ENCODE measurements at places on chromosomes 3 and 15.
A peak's percentile ranks its signal among the peaks of the same experiment; 100 is the strongest.

GRCh38 chr15:65632780-65633375 is 11.1 kb downstream of the SLC24A1 start:
- DNase-seq = no peak
- H3K27ac ChIP-seq = no peak overlapping the region
- H3K36me3 ChIP-seq = no peaks in the 10 kb centered on the region
- H3K27me3 ChIP-seq = no peaks in the 10 kb centered on the region
- no peak overlapping the region for H3K4me3 ChIP-seq

DNA sequence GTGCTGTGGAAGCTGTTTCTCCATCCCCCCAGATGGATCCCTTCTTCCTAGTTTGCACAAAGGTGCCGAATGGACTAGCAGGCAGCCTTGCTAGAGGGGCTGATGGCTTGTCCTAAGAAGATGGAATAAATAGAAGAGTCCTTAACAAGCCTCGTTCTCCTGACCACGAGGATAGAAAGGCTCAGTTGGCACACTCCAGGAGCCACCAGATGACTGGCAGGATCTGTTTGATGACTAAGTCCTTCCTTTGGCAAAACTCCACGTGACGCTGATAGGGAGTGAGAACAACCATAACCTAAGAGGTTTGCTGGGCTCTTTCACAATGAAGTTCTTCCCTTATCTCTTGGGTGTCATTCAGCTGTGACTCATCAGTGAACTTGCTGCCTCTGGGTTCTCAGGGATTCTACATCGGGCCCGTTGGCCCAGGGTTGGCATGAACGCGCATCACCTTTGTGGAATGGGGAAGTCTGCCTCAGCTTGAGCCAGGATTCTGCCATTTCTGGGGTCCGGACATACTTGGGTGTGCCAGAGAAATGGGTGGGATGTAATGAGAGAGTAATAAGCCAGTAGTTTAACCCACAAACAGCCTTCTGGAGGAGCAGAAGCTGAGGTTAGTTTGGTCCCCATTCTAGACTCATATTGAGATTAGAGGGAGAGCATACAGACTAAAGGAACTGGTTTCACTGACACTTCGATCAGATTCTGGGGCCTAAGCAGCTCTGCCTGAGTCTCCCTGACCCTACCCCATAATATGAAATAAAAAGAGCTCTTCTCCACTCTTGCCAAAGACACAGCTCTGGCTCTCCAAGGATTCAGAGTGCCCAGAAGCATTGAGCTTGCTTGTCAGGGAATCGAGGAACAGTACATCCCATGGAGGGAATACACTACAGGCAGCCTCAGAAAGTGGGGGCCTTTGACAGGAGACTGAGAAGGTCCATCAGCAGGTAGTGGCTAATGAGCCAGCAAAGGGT is 2.0 kb upstream of the MELTF start:
- H3K36me3 ChIP-seq = no peaks in the 10 kb centered on the region
- H3K4me1 ChIP-seq = no peaks in the 10 kb centered on the region
- DNase-seq = no peak

- no peak overlapping the region for H3K4me3 ChIP-seq
- H3K4me1 ChIP-seq = no peaks in the 10 kb centered on the region
- H3K27me3 ChIP-seq = no peaks in the 10 kb centered on the region
- H3K27ac ChIP-seq = no peak overlapping the region
- DNase-seq = no peak
Observed at GRCh38 chr3:188133219-188133618, 20.7 kb upstream of the LPP start.

DNA sequence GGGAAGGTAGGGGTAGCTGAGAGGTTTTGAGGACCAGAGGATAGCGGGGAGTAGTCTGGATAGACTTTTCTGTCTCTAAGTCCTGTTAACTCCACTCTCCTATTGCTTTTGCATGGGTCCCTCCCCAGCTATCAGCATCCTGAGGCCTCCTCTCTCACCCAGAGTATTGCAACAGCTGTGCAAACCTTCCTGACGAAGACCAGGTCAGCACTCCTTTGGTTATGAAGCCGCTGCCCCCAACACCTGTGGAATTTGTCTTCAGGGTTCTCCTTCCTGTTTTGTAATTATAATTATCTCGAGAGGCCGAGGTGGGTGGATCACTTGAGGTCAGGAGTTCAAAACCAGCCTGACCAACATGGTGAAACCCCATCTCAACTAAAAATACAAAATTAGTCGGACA is 24.8 kb downstream of the TYRO3 start:
- no peak for DNase-seq
- H3K4me1 ChIP-seq = peaks cover 8% of the 10 kb centered on the region

- H3K4me1 ChIP-seq = no peaks in the 10 kb centered on the region
- peaks cover 4% of the 10 kb centered on the region for H3K27me3 ChIP-seq
- H3K27ac ChIP-seq = no peak overlapping the region
- DNase-seq = no peak
- H3K36me3 ChIP-seq = no peaks in the 10 kb centered on the region
Observed at GRCh38 chr3:128503751-128504532, 10.9 kb upstream of the GATA2 start.

DNA sequence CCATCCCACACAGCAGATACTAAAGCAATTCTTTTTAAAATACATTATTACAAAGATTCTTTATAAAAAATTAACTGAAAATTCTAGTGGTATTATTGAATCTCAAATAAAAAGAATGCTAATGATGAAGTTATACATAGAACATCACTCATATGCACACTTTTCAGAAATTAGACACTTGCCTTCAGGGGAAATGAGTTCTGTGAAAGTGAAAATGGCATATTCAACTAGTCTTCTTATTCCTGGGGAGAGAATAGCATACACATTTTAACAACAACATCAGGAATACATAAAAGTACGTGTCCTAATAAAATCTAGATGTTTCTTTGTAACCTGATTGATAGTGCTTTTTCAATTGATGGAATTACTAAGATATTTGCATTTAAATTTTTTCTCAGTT is 36.8 kb upstream of the DHX36 start:
- H3K27ac ChIP-seq = no peak overlapping the region
- H3K4me3 ChIP-seq = no peak overlapping the region
- DNase-seq = no peak
- H3K36me3 ChIP-seq = no peaks in the 10 kb centered on the region
- no peaks in the 10 kb centered on the region for H3K27me3 ChIP-seq

DNA sequence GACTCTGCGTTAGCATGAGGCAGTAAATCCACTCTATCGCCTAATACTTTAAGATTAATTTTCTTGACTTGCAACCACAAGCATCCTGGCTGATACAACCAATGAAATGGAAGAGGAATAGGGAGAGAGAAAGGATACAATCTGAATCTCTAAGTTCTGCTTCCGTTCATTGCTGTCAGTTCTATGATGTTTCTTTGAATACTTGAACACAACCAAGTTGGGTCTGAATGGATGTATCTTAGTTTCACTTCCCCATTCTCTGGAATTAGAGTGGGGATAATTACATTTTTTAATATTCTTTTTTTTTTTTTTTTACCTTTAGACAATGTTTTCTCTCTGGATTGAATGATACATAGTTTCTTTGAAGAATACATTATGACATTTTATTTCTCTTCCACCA is 22.9 kb downstream of the PDE8A start:
- H3K36me3 ChIP-seq = no peaks in the 10 kb centered on the region
- DNase-seq = no peak
- H3K27me3 ChIP-seq = no peaks in the 10 kb centered on the region
- no peak overlapping the region for H3K4me3 ChIP-seq
- peaks cover 7% of the 10 kb centered on the region for H3K4me1 ChIP-seq

DNA sequence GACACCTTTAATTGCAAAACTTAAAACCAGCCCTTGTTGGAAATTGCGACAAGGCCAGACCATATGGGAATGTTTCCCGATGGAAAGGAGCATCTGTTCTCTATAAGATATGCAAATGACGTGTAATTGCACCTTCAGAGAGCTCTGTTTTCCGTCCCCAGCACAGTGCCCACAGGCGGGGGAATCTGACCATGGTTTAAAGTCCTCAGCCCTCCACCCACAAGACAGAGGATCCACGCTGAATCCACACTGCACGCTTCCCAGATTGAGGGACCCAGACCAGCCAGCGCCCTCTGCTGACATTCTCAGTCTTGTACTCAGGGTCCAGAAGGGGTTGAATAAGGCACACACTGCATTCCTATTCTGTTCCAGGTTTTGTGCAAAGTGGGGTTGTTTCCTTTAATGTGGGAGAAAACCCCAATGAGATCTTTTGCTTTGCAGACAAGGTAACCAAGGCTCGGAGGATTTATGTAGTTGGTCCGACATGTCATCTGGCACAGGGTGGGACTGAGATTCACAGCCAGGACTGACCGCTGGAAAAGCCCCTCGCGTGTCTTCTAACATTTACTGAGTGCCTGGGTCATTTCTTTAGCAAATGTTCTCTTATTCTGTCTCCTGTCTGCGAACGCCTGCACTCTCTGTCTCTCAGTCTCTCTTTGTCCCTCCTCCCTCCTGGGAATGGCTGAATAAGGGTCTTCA is 36.8 kb upstream of the KLHL25 start:
- no peak overlapping the region for H3K27ac ChIP-seq
- no peak for DNase-seq
- no peaks in the 10 kb centered on the region for H3K4me1 ChIP-seq
- no peak overlapping the region for H3K4me3 ChIP-seq
- no peaks in the 10 kb centered on the region for H3K27me3 ChIP-seq
- H3K36me3 ChIP-seq = no peaks in the 10 kb centered on the region

DNA sequence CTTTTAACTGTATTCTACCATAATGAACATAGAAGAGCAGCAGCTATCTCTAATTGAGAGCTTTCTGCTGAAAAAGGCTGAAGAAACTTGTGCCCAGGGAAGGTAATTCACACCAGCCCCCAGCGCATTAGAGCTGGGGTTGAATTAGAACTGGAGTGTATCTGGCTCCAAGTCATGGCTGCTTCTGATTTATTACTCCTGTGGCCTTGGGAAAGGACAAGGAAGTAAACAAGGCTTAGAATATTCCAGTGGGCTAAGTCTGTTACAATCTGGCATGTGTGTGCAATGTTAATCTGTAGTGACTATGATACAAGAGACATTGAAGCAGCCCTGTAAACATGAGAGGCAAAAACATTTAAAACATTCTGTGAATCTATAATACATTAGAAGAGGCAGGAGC is 18.1 kb downstream of the CPA3 start:
- no peaks in the 10 kb centered on the region for H3K27me3 ChIP-seq
- no peak overlapping the region for H3K27ac ChIP-seq
- no peak for DNase-seq

DNA sequence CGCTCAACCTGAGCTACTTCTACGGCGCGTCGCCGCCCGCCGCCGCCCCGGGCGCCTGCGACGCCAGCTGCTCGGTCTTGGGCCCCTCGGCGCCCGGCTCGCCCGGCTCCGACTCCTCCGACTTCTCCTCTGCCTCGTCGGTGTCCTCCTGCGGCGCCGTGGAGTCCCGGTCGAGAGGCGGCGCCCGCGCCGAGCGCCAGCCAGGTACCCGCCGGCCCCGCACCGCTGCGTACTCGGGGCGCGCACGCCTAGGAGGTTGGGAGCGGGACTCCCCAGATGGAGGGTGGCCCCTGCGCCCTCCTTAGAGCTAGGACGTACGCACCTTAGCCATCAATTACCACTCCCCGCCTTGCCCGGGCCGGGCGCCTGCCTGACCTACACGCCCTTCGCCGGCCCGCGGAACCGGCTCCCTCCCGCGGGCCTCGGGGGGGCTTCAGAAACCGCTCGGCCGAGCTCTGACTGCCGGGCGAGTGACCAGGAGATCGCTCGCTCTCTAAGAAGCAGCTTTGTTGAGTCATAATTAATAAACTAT is 466 bp downstream of the NFKBIZ start:
- H3K36me3 ChIP-seq = peaks cover 22% of the 10 kb centered on the region
- DNase-seq = peak; percentile 69
- H3K4me3 ChIP-seq = peak overlapping the region; percentile 99
- peak overlapping the region; percentile 89 for H3K27ac ChIP-seq
- H3K27me3 ChIP-seq = no peaks in the 10 kb centered on the region

DNA sequence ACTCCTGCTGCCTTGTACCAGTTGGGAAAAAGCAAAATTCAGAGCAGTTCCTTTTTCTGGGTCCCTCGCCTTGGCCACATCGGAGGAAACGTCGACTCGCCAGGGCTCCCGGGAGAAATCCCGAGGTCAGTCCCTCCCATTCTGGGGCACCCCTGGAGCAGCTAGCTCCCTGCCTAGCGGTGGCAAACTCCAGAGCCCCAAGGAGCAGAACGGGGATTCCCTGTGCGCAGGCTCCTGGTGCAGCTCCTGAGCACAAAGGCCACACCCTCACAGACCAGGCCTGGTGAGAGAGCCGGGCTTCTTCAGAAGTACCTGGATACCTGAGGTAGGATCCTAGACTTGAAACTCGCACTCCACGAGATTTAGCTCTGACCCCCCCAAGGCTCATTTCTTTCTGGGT is 2.6 kb downstream of the LRRC3B start:
- peaks cover 66% of the 10 kb centered on the region for H3K27me3 ChIP-seq
- no peaks in the 10 kb centered on the region for H3K4me1 ChIP-seq
- DNase-seq = peak; percentile 55
- H3K4me3 ChIP-seq = peak overlapping the region; percentile 63
- no peak overlapping the region for H3K27ac ChIP-seq
- no peaks in the 10 kb centered on the region for H3K36me3 ChIP-seq

DNA sequence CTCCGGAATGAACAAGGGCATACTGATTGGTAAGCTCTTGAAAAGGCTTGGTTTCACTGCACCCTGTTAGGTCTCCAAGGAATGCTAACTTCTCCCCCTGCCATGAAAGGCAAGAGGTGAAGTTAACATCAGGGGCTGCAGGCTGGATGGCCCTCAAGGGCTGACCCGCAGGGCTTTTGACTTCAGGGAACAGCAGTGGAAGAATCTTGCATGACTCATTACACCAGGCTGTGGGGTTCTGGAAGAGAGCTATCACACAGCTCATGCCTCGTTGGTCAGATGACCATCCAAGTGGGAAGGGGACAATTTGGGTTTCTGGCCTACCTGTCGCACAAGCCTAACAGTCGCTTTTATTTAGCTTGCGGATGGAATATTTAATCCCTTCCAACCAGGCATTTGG is 23.6 kb upstream of the ATG7 start:
- no peak overlapping the region for H3K27ac ChIP-seq
- no peaks in the 10 kb centered on the region for H3K36me3 ChIP-seq
- H3K27me3 ChIP-seq = no peaks in the 10 kb centered on the region

GRCh38 chr3:184690192-184690883 is 21.5 kb downstream of the MAGEF1 start:
- no peak overlapping the region for H3K4me3 ChIP-seq
- peaks cover 3% of the 10 kb centered on the region for H3K27me3 ChIP-seq
- peaks cover 10% of the 10 kb centered on the region for H3K4me1 ChIP-seq
- DNase-seq = no peak
- H3K27ac ChIP-seq = no peak overlapping the region
- no peaks in the 10 kb centered on the region for H3K36me3 ChIP-seq

- no peak overlapping the region for H3K27ac ChIP-seq
- H3K36me3 ChIP-seq = peaks cover 3% of the 10 kb centered on the region
- H3K4me3 ChIP-seq = no peak overlapping the region
Observed at GRCh38 chr3:45455040-45455439, 66.7 kb downstream of the LARS2 start.

DNA sequence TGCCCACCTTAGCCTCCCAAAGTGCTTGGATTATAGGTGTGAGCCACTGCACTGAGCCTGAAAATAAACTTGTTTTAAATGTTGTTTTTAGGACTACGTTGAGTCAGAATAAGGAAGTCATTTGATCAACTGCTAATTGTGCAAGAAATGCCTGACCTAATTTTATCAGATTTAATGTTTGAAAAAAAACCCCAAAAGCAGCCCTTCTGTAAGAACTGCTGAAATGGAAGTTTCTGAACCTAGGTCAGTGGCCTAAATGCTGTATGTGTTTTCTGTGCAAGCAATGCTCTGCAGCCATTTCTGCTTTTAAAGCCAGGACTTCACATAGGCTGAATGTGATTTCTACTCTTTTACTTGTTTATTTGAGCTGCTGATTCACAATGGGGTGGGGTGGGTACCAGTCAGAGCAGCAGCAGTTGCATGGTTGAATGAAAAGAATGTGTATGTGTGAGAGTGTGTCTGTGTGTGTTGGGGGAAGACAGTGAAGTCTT is 6.6 kb downstream of the GPX1 start:
- H3K4me1 ChIP-seq = no peaks in the 10 kb centered on the region
- H3K4me3 ChIP-seq = no peak overlapping the region
- no peak overlapping the region for H3K27ac ChIP-seq
- DNase-seq = no peak
- H3K36me3 ChIP-seq = peaks cover 7% of the 10 kb centered on the region
